Activated B cell treated with CpG ODN at 0.5 μM for 24 hours (primary cell): ENCODE measurements at places on chromosomes 13 and 19.
A peak's percentile ranks its signal among the peaks of the same experiment; 100 is the strongest.

GRCh38 chr13:94992036-94992960, 280.0 kb upstream of the SOX21 start:
- DNase-seq, result no peak

GRCh38 chr13:26950968-26951367, 190.4 kb upstream of the GPR12 start:
- no peak for DNase-seq

DNA sequence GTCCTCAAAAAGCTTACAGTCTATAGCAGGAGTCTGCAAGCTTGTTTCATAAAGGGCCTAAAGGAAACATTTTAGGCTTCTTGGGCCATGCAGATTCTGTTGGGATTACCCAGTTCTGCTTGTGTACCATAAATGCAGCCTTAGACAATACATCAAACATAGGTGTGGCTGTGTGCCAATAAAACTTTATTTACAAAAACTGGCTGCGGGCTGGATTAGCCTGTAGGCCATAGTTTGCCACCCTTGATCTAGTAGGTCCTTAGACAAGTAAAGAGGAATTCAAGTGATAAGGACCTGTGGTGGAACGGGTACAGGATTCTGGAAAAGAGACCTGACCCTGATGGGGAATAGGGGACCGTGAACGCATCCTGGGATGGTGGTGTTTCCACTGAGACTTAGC, 51.9 kb downstream of the ESD start:
- DNase-seq, result no peak

DNA sequence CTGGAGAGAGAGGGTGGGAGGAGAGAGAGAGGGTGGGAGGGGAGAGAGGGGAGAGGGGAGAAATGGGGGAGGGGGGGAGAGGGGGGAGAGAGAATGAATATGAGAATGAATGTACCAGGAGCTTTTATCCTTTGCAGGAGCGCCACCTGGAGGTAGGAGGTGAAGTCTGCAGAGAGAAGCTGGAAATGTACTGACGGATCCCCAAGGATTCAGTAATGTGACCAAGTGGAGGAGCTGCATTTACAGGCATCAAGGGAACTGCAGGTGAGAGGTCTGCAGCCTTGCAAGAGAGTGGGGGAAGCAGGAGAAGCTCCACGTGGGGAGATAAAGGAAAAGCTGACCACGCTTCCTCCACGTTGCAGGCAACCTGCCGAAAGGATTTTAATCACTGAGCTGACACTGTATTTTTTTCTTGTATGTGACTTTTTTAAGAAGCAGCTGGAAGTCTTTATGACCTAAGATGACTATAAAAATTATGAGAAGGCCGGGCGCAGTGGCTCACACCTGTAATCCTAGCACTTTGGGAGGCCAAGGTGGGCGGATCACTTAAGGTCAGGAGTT, 33.7 kb downstream of the VSTM1 start:
- no peak for DNase-seq

- DNase-seq, result no peak
These were observed 11.9 kb upstream of the FRY start for GRCh38 chr13:32019612-32020233.

DNA sequence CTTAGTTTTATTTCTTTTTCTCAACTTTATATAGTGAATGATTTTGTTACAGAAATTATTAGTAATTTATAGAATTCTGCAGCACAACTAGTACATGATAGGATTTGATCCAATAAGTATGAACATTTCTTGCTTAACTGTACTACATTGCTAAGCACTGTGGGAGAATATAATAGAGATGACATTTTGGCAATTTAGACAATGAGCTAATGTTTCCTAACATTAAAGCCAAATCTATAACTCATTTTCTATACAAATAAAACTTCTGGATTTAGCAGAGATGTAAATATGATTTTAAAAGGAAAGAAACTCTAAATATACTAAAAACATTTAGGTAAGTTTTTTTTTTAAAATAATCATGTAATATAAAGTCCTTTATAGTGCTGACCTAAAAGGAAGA, 87.3 kb downstream of the FNDC3A start:
- no peak for DNase-seq

DNA sequence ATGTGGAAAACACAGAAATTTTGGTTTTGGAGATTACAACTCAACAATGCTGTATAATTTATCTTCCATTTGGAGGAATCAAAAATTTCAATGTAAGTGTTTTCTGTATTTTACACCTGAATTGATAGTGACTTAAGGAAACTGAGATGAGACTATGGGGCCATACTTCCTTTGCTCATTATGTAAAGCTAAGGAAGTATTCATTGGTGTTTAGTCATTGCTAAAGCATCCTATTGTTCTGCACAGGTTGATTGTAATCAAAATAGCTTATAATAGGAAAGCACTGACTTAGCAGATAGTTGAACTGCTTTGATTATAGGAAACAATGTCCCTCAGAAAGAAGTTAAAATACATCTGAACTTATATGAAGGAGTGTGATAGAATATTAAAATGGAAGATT, 244.4 kb upstream of the SLITRK5 start:
- DNase-seq, result no peak

GRCh38 chr13:99545979-99546378, 44.7 kb downstream of the TM9SF2 start:
- DNase-seq, result no peak

DNA sequence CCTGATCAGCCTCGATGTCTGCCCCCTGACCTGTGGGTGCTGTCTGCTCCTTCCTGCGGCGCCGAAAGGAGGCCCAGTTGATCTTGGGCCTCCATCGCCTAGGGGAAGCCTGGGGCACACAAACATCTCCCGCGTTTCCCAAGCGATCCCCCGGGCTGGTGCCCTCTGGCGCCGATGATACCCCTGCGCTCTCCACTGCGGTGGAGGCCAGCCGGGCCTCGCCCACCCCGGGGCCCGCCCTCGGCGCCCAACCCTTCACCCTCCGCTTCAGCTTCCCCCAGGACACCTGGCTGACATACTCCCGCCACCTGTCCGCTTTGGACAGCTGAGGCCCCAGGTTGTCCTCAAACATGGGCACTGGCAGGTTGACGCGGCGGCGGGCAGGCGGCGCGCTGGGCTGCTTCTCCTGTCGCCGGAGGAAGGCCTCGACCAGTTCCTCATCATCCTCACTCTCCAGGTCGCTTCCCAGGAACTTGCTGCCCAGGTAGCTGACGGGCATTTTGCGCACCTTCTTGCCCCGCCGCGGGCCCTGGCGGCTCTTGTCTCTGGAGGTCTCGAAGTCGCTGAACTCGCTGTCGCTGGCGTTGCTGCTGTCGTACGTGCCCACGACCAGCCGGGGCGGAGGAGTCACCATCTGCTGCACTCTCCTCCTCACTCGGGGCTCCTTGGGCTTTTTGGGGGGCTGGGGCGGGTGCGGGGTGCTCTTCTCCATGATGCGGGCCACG, 1.3 kb downstream of the CCDC8 start:
- DNase-seq, result no peak

GRCh38 chr19:47509973-47510372, 4.9 kb downstream of the NAPA start:
- DNase-seq, result no peak

GRCh38 chr13:52034616-52035226, 10.2 kb downstream of the UTP14C start:
- no peak for DNase-seq

DNA sequence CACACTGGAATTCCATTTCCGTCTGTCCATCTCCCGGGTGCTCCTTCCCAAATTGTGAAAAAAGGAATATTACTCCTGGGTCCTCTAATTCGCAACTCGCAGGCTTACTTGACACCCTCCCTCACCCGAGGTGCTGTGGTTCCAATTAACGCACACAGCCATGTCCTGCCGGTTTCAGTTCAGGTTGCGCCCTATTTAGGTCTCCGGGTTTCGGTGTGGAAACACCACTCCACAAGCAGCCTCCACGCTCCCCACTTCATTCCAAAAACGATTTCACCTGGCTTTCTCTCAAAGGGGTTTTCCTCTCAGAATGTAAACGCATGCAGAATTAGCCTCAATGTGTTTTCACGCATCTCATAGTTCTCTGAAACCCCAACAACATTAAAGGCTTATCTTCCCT, 37.9 kb downstream of the NAXD start:
- DNase-seq, result no peak

DNA sequence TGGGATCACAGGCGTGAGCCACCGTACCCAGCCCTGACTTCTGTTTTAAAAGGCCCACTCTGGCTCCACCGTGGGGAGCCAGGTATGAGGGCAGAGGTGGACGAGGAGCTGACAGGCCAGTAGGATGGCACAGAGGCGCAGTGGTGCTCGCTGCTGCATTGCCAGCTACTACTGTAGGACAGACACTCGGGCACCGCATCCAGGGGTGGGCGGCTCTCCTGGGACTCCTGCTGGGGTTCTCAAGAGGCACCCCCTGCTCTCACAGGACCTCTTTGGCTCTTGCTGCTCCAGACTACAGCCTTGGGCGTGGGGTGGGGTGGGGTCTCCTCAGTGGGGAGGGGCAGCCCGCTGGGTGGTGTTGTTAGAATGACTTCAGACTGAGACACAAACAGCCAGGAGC, 53.4 kb downstream of the LATS2 start:
- no peak for DNase-seq

- no peak for DNase-seq
These were observed 266.8 kb upstream of the TSHZ3 start for GRCh38 chr19:31616031-31616430.

DNA sequence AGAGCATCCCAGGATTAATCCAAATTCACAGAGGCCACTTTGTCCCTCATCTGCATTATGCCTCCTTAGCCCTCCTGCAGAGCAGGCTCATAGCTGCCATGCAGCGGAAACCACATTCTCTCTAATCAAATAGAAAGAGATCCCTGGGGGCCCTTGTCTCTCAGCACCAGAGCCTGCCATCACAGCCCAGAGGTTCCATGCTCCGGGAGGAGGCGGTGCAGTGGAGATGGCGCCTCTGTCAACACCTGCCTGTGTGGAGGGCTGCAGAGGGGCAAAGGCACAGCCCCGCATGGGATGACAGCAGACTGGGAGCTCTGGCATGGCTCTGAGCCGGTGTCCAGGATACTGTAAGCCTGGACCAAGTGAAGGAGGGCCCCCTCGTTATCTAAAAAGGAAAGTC, 111.3 kb downstream of the SLC7A1 start:
- no peak for DNase-seq

DNA sequence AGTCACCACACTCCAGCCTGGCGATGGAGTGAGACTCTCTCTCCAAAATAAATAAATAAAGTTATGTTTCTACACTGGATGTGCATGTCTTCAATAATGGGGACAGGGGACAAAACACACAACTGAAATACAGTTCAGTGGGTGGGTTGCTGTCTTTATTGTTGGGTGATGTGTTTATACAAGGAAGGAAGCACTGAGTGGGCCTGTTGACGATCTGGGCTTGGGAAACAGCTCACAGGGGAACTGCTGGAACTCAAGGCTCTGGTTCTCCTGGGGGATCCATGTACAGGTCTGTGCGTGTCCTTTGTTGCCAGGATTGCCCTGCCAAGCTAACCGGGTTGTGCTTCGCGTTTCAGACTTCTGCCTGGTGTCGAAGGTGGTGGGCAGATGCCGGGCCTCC, 18.9 kb downstream of the SPINT2 start:
- DNase-seq, result no peak

DNA sequence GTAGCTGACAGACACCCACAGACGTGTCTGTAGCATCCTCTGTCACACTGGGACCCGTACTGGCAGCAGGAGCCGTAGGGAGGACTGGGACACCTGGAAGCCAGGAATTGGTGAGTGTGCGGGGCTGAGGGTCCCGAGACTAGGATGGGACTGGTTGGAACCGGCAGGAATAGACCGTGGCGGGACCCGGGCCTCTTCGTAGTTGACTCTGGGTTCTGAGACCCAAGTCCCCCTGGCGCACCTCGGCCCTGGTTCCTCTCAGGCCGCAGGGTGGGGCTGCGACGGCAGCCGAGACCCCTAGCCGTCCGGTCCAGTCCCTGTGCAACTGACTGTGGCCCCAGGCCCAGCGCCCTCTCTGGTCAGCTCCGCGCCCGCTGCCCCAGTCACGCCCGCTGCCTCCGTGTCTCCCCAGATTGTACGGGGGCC, 64.7 kb downstream of the ZNF823 start:
- no peak for DNase-seq

- no peak for DNase-seq
These were observed 57.7 kb downstream of the ATP7B start for GRCh38 chr13:51953347-51954195.

GRCh38 chr13:35293579-35294226, 182.8 kb downstream of the MAB21L1 start:
- DNase-seq, result no peak

GRCh38 chr13:52651897-52652195, 790 bp upstream of the SUGT1 start:
- no peak for DNase-seq

- peak; percentile 54 for DNase-seq
These were observed 13.8 kb downstream of the OR7D4 start for GRCh38 chr19:9205501-9206113.
